ENCODE measurements at places on chromosomes 12 and 14.

DNA sequence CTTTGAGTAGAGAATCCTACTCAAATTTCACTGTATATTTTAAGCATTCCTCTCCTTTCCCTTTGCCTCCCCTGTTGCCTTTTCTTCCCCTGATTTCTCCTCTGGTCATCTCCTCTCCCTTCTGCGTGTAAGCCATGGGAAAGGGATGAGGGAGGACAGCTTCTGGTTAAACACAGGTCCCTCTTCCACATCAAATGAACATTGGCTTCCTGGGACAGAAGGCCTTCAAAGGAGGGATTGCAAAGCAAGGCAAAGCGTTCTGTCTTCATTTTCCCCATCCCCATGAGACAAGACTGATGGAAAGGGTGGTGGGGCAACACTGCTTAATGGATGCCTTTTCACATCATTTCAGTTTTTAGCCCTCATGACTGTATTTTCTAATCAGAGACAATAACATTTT is 26.2 kb downstream of the GPRC5A start:
- no peak for DNase-seq

- no peak for DNase-seq
Measured at GRCh38 chr14:81889529-81889928, 355.9 kb upstream of the SEL1L start.

GRCh38 chr12:53994009-53994263 is 6.0 kb upstream of the HOXC9 start:
- no peak for DNase-seq

DNA sequence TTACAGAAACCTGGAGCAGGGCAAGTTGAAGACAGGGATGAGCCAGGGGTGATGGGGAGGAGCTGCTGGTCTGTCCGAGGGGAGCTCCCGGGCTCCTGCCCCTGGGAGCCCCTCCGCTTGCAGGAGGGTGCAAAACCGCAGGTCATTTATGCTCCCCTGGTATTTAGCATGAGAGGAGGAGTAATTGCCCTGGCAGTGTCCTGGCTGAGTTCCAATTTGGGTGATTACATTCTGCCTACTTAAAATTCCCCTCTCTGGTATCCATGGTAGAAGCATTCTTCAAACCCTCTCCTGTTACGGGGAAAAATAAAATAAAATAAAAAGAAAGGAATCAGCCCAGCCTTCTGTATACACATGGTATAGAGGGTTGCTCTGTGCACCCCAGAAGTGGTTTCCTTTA is 61.7 kb upstream of the VRK1 start:
- DNase-seq: no peak

DNA sequence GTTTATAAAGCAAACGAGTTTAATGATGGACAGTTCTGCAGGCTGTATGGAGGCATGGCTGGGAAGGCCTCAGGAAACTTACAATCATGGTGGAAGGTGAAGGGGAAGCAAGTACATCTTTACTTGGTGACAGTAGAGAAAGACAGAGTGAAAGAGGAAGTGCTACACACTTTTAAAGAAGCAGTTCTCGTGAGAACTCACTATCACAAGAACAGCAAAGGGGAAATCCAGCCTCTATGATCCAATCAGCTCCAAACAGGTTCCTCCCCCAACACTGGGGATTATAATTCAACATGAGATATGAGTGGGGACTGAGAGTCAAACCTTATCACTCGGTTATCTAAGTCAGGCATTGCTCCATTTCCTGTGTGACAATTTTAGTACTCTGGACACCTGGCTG is 189.9 kb upstream of the CNTN1 start:
- DNase-seq: no peak

DNA sequence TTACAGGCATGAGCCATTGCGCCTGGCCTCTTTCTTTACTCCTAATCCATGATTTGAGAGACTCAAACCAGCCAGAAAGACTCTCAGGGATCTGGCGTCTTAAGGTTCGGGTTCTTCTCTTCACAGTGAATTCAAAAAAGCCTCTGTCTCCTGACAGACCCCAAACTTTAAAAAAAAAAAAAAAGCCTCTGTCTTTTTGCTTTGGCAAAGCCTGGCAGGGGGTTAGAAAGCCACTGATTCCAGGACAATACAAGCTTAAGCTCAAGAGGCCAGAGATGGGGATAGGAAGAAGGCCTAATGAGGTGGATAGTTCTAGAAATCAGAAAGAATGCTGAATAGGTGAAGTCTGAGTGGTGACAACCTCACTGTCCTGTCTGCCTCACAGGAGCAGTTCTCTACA is 8.8 kb downstream of the NRIP2 start:
- no peak for DNase-seq

DNA sequence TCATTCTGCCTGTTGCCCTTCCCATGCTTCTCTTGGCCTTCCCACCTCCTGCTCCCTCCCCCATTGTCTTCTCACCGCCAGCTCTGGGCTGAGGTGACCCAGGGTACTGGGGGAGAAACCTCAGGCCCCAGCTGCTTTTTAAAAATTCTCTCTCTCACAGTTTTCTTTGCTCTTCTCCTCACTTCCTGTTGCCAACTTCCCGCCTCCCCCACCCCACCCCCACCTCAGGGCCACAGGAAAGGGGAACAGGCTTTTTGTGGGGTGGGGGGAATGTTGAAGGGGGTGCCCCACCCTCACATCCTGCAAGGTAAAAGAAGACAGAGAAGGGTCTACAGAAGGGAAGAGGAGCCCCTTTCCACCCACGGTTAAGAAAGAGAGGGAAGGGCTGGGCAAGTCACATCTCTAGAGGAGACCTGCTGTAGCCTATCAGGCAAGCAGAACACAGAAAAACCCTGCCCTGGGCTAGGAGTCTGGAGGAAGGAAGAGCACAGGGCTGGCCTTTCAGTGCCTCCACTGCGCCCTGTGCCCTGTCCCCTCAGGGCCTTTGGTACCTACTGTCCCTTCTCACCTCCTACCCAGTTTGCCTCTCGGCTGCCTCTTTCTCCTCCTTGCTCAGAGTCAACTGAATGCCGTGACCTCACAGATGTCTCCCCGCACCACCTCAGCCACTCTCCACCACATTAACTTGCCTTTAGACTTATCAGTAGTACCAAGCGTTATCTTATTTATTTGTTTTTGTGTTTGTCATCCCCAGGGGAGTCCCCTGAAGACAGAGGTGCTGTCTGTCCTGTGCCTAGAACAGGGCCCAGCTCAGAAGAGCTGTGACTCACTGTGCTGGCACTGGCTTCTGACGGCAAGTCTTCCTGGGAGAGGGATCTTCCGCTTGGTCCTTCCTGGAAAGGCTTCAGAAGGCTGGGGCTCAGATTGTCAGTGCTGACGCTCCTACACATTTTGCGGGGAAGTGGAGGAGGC is 1.7 kb downstream of the ARHGAP9 start:
- no peak for DNase-seq

DNA sequence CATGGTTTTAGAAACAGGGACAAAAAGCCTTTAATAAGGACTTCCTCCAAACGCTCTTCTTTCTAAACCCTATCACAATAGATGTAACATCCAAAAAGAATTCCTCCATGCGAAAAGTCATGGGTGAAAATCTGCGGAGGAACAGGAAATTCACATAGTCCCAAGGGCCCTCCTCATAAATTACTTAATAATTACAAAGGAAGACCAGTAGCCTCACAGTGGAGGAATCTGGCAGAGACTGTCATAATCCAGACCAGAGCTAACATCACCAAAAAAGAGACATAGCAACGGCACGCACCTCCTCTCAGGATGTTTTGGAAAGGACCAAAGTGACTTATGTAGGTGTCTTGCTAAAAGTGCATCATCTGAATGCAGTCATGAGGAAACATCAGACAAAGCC is 165.7 kb downstream of the ANO2 start:
- DNase-seq: no peak

DNA sequence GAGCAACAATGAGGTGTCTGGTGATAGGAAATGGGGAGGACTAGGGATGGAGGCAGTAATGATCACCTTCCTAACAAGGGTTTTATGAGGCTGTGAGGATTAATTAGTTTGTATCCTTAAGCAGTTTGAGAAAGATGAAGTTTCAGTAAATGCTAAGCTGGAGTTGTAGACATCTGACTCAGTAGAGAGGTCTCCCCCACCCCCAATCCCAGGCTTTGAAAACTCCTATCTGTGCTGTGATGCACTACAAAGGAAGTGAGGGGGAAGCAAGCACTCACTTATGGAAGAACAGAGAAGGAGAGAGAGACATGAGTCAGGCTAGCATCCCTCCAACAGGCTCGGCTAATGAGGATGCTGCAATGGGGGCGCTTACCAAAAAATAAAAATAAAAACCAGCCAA is 5.5 kb upstream of the BCL11B start:
- DNase-seq: no peak

GRCh38 chr14:63563370-63564026 is 20.3 kb upstream of the PPP2R5E start:
- DNase-seq: no peak

- no peak for DNase-seq
Measured at GRCh38 chr12:111754671-111755070, 12.1 kb upstream of the ALDH2 start.

DNA sequence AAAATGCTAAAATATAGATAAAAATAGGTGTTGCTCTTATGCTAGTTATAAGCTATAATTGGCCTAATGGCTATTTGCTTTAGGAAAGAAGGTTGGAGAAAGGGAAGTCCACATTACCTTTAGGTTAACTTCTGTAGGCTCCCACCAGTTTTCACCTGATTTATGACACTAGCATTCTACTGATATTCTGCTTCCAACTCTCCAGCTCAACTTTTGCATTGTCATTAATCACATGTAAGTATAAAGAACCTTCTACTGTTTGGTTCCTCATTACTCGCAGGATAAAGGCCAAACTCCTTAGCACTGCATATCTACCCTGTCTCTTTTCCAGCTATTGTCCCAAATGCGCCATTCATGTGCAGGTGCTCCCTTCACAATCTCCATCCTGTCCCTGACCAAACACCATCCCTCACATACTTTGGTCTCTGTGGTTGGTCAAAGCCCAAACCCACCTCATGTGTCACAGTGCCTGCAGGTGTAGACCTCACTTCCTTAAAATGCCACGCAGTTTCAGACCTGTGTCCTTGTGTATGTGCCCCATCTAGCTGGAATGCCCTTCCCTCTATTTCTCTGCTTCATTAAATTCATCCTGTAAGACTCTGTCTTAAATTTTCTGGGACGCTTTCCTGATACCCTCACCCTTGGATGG is 3.3 kb downstream of the DDHD1 start:
- DNase-seq: no peak

- DNase-seq: no peak
Measured at GRCh38 chr12:1117371-1117770, 126.3 kb downstream of the ERC1 start.

GRCh38 chr12:96422192-96422591 is 22.0 kb upstream of the CDK17 start:
- DNase-seq: no peak

GRCh38 chr14:69612014-69612782 is 802 bp downstream of the SUSD6 start:
- no peak for DNase-seq

GRCh38 chr14:43116341-43116740 is 1390.7 kb downstream of the FSCB start:
- DNase-seq: no peak

- no peak for DNase-seq
Measured at GRCh38 chr12:70251226-70251625, 8.0 kb downstream of the CNOT2 start.

- DNase-seq: no peak
Measured at GRCh38 chr12:85662207-85662602, 174.0 kb downstream of the RASSF9 start.

DNA sequence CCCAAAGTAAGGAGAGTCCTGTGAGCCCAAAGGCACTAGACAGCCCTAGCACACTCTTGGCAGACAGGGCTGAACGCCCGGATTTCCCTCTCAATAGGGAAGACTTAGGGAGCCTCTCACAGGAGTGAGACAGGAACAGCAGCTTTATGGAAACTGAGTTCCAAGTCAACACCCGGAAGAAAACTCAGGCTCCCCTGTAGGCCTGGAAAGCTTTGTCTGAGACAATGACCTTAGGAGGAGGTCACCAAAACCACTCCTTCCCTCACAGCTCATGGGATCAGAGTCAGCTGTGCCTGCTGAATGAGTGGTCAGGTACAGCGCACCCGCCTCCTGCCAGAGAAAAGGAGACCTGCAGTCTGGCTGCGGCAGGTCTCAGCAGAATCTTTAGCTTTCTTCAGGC is 229.5 kb downstream of the CACNA1C start:
- no peak for DNase-seq

GRCh38 chr14:76968621-76969063 is 59.9 kb downstream of the IRF2BPL start:
- no peak for DNase-seq

DNA sequence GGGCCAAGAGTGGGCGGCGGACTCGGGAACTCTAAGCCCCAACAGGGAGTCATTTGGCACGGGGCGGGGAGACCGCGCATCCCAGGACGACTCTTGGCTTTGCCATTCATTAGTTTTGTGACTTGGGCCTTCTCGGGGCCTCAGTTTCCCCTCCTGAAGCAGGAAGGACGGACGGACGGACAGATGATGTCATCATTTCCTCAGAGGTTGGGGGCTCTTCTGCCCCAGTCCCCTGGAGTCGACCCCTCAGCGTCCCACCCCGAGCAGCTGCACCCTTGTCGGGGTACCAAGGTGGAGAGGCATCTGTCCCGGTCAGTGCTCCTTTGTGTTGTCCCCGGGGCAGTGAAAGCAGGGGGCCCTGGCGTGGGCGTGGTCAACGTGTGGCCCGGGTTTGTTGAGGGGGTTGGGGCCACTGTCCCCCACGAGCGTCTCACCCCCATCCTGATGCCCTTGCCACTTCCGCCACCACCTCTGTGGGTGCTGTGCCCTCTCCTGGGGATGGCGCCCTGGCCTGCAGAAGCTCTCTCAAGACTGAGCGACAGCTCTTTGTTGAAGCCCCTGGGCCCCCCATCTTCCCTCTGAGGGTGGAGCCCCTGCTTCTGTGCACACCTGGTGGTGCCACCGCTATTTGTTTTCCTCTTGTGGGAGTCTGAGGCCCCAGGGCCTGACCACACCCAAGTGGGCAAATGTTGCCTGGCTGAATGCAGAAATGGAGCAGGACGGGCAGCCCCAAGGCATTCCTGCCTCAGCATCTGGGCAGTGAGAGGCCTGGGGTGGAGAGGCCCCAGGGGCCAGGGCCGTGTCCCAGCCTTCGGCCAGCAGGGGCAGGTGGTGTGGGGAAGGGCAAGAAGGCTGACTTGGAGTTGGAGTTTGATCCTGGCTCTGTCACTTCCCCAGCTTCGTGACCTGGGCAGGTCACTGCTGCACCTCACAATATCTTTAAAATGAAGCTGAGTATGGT is 896 bp downstream of the HHIPL1 start:
- DNase-seq: no peak

GRCh38 chr14:20631880-20632389 is 9.6 kb downstream of the OR6S1 start:
- DNase-seq: no peak
